Regular cardiac myocyte (primary cell): ENCODE measurements at places on chromosomes 16 and 17. TPM values are rescaled to one million over a fixed set of nuclear protein-coding genes. Genes with fewer than 3 reads are reported as not detected.

MARVELD3 gene
- total RNA-seq: not detected in 2 replicates

C17orf107 gene
- total RNA-seq: 2.5 and 5.9 TPM in 2 replicates

SPIRE2 gene
- 0.77 and 1.1 TPM in 2 replicates for total RNA-seq

XYLT1 gene
- total RNA-seq: 3.7 and 9.4 TPM in 2 replicates

TEX14 gene
- total RNA-seq: under 0.01 TPM in 2 replicates
